ENCODE measurements at places on chromosomes 12 and 14. TPM values are rescaled to one million over a fixed set of nuclear protein-coding genes. Genes with fewer than 3 reads are reported as not detected.
A peak's percentile ranks its signal among the peaks of the same experiment; 100 is the strongest.

DNA sequence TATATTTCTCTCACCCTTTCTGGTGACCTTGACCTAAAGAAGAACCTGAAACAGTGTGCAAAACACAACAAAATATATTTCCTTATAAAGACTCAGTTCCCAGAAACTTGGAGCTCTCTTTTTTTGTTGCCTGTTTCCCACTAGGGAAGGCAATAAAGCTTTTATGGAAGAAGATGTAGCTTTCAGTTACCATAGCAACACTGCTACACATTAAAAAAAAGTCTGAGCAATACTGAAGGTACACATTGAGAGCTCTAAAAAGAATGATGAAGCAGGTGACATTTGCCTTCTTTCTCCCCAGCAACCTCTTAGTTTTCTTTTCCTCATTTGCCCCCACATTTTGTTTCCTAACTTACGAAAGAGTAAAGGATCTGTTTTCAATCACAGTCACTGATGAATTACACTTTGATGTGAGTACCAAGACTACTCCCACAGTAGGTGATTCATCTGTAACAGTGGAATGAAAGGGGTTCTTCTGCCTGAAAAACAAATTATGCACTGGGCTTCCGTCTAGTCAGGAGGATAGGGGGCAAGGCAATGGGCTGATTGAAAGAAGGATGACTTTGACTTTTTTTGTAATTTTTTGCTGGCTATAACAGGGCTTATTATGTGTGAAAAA, 1.1 kb upstream of the CATSPERB start:
- DNase-seq = no peak

- no peak for DNase-seq
These were observed 60.2 kb downstream of the IFT43 start for GRCh38 chr14:76045773-76046172.

GRCh38 chr12:92863251-92863650, 65.8 kb downstream of the EEA1 start:
- peak; percentile 7 for DNase-seq

GRCh38 chr12:54853933-54854538, at the start of gene MUCL1:
Gene MUCL1 (plus strand): TSS chr12:54854516. CDS start chr12:54854583, 67 bp downstream.
- peak; percentile 58 for DNase-seq

DNA sequence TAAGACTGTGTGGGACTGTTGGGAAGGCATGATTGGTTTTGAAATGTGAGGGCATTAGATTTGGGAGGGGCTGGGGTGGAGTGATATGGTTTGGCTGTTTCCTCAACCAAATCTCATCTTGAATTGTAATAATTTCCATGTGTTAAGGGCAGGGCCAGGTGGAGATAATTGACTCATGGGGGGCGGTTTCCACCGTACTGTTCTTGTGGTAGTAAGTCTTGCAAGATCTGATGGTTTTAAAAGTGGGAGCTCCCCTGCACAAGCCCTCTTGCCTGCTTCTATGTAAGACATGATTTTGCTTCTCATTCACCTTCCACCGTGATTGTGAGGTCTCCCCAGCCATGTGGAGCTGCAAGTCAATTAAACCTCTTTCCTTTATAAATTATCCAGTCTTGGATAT, 76.6 kb upstream of the PPFIA2 start:
- DNase-seq = no peak

DNA sequence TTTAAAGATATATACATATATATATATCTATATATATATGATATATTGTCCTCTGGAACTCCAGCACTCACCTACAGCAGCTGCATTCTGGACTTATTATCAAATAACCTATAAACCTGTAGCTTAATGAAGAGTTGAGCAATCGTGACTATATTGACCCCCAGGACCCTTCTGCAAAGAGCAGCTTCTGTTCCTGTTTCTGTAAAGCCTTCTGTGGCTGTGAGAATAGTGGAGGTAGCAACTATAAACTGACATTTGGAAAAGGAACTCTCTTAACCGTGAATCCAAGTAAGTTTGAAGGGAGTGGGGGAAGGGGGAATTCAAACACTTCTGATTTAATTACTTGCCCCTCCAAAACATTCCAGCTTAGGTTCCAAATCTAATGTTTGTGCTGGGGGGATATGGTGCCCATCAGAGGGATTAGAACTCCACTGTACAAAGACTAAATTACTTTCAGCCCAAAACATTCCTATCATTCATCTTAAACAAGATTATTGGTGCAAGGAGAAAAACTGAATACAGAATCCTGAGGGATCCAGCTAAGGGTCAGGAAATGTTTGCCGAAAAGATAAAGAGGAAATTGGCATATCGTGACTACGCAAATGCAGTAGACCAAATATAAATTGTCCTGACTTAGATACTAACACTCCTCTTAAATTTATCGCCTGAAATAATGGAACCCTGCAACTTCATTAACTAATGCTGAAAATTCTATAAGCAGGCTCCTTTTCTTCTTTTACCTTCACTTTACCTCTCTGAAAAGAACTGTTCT, 106.1 kb downstream of the DAD1 start:
- DNase-seq = no peak

The LYZ gene
- 13,865 TPM for polyA plus RNA-seq

Measured in CD14-positive monocyte (primary cell).